ENCODE measurements at places on chromosomes 6 and 20.

DNA sequence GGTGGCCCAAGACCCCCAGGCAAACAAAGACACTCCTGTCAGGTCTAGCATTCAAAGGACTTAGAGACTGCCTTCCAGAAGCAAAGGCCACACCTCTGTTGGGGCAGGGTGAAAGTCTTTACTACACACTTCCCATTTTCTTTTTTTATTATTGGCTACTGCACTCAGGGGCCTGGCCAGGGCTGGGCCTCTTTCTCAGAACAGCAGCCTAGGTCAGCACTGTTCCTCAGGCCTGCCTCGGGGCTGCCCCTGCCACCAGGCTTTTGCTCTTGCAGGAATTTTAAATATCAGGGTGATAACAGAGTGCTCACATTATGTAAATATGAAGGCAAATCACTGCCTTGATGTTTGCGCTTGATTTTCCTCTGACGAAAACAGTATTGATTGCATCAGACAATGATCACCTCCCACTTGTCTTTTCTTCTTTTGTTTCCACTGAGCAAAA, 18.5 kb downstream of the GSTA4 start:
- DNase-seq = no peak

DNA sequence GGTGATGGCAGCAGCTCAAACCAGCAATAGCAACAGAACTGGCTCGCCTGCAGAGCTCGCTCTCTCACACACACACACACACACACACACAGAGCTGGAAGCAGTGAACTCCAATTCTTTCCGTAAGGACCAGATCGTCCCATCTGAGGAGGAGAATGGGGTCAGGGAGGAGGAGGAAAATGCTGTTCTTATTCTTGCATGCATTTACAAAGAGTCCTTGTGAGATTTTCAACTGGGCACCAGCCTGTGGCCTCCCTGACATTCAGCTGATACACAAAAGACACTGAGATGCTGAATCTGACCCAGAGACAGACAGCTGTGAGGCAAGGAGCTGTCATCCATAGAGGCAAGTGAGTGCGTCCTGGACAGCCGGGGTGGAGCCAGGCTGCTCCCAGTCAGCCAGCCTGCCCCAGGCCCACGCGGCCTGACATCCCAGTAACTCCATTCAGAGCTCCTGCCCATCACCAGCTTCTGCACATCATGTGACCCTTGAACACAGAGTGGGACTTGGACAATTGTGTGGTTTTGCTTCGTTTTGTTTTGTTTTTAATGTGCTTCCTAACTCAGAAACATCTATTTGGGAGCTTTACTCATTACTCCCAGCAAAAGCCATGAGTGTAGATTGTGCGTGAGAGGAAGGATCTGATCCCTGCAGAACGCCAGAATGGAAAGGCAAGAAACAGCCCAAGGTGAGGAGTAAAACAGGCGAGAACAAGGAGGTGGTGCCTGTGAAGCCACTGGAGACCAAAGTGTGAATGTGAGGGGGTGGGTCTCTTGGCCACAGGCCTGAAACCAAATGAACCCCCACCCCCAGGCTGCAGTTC, 2.1 kb downstream of the SERPINB9 start:
- DNase-seq = no peak

DNA sequence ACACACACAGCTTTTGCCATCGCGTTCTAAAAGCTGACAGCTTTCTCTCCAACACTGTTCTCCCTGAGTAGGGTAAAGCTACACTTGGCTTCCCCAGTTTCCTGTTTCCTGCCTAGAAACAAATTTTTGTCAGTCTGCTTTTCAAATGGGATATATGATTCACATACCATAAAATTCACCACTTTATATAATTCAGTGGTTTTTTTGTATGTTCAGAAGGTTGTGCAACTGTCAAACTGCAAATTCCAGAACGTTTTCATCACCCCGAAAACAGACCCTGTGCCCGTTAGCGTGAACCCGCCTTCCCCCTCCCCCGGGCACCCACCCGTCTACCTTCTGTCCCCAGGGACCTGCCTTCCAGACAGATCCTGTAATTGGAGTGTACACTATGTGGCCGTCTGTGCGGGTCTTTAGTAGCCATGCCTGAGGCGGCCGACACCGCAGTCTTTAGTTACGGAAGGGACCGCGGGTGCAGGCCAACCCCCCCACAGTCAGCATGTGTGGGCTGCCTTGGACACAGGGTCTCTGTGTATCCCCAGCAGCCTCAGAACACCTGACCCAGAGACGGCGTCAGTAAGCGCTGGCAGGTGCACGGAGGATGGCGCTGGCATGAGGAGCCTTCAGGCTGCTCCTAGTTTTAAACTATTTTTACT, 16.6 kb downstream of the HRH3 start:
- DNase-seq = peak; percentile 79

- DNase-seq = peak; percentile 49
Observed at GRCh38 chr6:80133020-80133419, 26.5 kb downstream of the BCKDHB start.

GRCh38 chr6:147566244-147566898, 57.9 kb downstream of the SAMD5 start:
- no peak for DNase-seq

- DNase-seq = no peak
Observed at GRCh38 chr6:47598367-47598766, 100.0 kb upstream of the ADGRF4 start.

DNA sequence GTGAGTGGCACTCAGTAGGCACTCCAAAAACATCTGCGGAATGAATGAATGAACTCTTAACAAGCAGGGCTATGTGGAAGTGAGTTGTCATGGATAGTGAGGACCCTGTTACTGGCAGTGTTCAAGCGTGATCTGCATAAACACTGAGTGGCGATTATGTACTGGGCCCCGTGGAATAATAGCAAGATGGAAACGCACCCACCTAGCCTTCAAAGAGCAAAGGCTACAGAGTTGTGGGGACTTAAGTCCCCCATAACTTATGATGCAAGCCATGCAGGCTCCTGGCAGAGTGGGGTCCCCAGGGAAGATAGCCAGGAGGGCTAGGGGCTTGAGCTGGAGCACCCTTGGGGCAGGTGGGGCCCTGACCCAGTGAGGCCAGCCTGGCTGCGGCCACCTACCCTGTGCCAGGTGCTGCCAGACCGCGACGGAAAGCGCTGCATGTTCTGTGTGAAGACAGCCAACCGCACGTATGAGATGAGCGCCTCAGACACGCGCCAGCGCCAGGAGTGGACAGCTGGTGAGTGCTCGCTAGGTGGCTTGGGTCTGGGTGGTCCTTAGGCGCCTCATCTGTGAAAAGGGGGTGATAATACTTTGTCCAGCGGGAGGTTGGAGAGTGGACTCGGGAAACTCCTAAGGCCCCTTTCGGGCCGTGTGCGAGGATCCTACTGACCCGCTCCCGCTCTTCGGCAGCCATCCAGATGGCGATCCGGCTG, 20.0 kb downstream of the DEF6 start:
- no peak for DNase-seq

DNA sequence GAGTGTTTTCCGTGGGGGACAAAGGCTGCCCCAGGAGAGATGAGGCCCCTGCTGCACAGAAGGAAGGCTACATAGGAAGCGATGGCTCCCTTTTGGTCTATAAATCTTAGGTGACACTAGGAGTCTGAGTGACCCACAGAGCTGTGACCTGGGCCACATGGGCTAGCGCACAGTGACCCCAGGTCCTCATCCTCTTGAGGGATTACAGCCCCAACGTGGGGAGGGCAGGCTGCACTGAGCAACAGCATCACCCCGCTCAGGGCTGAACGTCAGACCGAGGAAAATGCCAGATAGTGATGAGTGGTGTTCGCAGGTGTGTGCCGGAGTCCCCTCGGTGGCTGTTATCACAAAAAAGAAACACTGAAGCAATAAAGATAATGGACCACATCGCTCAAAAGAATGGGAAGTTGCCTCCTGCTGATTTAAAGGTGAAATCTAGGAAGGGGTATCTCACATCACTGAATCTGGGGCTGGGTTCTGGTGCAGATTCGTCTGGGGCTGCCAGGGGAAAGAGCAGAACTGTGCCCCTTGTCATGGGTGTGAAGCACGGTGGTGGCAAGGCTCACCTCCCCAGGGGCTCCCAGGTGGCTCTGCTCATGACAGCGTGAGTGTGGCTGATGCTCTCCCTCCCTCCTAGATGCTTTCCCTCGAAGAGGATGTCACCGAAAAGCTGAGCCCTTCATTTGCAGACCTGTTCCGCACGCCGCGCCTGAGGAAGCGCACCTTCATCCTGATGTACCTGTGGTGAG, 14.5 kb downstream of the SLC22A1 start:
- no peak for DNase-seq

- DNase-seq = no peak
Observed at GRCh38 chr6:3517350-3517749, 60.5 kb upstream of the SLC22A23 start.

DNA sequence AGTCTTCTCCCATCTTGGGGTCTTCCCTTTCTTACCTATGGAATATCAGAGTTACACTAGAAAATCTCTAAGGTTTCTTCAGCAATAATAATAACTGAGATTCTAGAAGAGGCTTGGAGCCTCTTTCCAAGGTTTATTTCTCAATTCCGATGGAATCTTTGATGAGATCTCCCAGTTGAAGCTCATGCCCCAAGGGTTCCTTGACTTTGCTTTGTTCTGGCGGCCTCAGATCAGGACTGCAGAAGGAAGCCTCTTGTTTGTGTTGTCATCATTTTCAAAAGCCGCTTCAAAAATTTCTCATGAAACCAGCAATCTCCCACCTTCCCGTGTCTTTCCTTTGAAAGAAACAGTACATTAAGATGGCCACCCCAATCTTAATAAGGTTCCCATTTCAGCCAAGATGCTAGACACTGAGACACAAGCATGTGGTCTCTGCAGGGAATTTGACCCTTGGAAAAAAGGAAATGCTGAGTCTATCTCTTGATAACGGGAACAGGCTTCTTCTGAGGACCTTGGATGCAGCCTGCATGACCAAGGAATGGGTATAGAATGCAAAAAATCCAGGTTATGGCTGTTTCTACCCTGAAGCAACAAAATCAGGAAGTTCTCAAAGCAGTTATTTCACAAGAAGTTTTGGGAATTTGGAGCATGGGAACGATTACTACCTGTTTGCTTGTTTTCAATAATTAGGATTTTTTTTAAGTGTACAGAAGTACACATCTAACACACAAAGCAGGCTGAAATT, 141.6 kb downstream of the CD24 start:
- no peak for DNase-seq

GRCh38 chr20:37381621-37382471, 35.9 kb downstream of the SRC start:
- no peak for DNase-seq

DNA sequence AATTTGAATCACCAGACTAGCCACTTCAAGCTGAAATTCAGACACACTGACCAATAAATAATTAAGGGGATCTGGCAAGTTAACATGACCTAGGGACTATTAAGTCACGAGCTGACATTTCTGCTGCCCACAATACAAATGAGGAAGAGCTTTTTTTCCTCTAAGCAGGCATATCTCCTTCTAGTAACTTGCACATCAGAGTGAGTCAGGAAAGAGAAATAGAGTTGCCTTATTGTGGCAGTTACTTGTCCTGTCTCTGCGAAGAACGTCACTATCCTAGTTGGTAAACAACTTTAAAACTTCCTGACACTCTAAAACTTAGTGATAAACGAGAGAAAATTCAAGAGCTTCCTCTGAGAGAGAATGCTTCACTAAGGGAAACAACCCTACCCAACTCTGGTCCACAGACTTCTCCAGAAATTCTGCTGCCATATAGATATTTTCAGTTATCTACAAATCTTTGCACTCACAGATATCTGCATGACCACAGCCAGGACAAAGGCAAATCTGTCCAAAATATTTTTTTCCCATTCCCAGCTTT, 4.2 kb downstream of the PLA2G7 start:
- DNase-seq = peak; percentile 32

DNA sequence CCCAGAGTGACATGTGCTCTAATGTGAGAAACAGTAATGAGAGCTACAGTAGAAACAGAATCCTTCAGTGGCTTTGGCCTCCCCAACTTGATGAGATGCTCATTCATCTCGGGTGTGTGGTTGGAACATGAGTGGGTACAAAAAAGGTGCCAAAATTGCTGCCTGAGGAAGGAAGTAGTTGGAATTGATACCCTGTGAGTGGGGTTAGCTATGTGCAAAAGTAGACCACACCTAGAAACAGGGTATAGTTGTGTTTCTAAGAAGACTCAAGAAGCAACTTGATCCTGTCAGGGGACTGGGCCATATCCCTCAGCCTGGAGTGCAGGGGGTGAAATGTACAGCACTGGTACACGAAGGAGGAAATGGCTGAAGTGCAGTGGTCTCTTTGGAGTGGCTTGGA, 206.4 kb upstream of the SUPT3H start:
- DNase-seq = no peak

DNA sequence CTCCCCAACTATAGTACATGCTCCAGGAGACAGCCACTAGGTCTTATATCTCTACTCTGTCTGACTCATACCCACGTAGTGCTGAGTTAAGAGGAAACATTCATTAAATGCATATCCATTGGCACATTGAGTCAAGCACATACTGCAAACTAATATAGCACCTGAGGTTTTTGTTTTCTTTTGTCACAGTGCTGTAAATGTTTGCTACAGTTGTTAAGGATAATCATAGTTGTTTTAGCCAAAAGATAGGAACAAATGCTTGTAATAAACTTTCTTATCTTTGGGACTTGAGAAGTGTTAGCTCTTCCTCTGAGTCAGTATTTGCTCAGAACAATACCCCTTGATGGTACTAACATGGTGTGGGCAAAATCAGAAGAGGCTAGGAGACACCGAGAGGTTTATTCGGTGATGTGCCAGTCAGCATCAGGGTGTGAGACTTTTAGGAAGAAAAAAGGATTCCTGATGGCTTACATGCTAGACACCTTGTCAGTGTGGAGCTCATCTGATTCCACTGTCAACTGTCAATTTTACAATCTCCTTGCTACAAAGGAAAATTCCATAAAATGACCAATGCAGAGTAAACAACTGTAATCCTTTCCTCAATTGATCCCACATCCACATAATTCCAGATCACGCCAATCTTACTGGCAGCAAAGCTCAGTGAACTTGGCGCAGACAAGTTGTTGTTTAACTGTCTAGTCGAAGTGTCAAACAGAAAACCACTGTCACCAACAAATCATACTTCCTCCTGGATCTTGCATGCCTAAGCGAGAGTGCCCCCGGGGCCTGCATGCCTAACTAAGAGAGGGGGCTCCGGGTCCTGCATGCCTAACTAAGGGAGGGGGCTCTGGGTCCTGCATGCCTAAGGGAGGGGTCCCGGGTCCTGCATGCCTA, 36.1 kb downstream of the ELOVL2 start:
- no peak for DNase-seq

GRCh38 chr6:110328259-110328658, 29.9 kb downstream of the METTL24 start:
- no peak for DNase-seq

DNA sequence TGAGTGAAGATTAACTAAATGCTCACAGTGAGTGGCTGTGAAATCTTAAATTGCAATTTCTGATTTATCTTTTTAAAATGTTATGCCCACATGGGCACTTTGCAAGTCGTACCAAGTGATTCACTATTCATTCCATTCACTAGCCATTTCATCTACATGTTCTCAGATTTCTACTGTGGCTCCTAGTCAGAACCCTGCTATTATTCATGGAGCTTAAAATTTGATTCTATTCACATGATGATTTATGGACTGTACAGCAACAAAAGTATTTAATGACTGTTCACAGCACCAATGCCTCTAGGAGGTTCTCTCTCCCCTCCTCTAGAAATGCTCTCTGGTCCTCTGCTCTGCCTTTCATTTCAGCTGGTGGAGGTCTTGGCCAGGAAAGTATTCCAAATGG, 133.5 kb upstream of the MAP3K7 start:
- DNase-seq = no peak
